Small intestine (tissue), 16 donors: ENCODE measurements at places on chromosomes 2 and 18.
A peak's percentile ranks its signal among the peaks of the same experiment; 100 is the strongest.

- DNase-seq: no peak
Measured at GRCh38 chr2:101185085-101185484, 33.9 kb upstream of the TBC1D8 start.

DNA sequence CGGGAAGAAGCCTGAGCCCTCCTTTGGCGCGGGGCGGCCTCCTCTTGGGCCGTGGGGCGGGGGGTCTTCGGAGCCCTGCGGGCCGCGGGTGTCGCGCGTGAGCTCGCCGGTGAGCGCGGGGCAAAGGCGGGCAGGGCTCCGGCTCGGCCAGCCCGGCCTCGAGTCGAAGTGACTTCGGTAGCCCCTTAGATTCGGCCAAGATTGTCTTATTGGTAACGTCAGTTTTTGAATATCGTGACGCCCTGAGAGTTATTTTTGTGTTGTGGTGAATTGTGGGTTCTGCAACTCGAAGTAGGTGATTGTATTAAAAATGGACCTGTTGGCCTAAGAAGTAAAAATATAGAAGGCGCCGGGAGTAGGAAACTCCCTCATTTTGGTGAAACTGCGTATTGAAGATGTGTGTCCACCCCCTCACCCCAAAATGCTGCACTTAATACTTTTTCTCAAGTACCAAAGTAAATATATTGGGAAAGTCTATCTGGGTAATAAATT, 669 bp downstream of the MARCHF7 start:
- DNase-seq: no peak

DNA sequence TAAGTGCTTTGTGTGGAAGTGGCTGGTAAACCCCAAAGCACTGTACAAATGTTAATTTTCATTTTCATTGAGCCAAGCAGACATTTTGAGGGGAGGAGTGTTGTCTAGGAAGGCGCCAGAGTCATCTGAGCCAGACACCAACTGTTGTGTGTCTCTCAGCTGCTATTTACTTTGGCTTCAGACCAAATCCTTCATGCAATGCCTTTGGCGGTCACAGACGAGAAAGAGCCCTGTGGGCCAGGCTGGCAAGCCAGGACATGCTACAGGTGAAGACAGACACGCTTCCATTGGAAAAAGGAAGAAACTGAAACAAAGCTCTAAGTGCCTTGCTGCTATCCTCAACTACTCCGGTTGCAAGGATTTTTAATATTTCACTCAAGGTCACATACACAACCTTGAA, 115.4 kb upstream of the CDC42EP3 start:
- DNase-seq: peak; percentile 38

GRCh38 chr2:48424866-48425265, 105.1 kb upstream of the STON1 start:
- no peak for DNase-seq

DNA sequence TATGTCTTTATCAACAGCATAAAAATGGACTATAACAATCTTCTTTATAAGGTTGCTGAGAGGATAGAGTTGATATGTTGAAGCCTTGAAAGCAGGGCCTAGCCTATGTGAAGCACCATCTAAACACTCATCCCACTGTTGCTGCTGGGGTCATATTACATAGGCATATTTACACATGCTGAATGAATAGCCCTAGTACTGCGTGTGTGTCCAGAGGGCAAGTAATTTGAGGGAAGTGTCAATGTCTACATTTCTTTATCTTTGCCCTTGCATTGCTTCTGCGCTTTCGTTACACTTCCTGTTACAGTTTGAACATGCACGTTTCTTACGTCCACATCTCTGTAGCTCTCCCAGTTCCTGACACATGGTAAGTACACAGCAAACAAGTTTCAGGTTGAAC, 280.3 kb upstream of the ATP5MC3 start:
- no peak for DNase-seq

DNA sequence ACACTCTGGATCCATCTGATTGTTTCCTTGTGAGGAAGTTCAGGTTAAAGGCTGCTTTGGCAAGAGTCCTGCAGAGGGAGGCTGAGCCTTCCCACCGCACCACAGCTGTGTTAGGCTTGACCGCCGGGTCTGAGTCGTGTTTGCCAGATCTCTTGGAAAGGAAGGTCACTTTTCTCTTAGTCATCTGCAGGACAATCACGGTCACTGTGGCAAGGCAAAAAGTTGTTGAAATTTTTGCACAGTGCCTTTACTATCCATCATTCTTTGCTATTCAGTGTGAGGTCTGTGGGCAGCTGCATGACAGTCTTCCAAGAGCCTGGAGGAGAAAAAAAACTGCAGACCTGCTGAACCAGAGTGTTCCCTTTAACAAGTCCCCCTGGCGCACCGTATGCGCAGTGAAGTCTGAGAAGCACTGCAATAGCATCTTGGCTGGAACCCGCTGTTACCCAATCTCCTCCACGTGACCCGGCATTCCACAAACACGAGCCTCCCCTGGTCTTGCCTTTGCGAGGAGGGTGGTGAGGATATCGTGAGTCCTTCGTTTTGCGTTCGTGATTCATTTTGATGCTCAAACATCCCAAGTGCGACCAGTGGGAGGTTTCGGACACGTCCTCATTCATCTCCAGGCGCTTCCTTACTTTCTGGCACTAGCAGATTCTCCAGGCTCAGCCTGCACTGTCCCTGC, 23.0 kb downstream of the BIN1 start:
- DNase-seq: peak; percentile 37

- peak; percentile 37 for DNase-seq
Measured at GRCh38 chr2:74414881-74415761, 6.3 kb downstream of the C2orf81 start.

DNA sequence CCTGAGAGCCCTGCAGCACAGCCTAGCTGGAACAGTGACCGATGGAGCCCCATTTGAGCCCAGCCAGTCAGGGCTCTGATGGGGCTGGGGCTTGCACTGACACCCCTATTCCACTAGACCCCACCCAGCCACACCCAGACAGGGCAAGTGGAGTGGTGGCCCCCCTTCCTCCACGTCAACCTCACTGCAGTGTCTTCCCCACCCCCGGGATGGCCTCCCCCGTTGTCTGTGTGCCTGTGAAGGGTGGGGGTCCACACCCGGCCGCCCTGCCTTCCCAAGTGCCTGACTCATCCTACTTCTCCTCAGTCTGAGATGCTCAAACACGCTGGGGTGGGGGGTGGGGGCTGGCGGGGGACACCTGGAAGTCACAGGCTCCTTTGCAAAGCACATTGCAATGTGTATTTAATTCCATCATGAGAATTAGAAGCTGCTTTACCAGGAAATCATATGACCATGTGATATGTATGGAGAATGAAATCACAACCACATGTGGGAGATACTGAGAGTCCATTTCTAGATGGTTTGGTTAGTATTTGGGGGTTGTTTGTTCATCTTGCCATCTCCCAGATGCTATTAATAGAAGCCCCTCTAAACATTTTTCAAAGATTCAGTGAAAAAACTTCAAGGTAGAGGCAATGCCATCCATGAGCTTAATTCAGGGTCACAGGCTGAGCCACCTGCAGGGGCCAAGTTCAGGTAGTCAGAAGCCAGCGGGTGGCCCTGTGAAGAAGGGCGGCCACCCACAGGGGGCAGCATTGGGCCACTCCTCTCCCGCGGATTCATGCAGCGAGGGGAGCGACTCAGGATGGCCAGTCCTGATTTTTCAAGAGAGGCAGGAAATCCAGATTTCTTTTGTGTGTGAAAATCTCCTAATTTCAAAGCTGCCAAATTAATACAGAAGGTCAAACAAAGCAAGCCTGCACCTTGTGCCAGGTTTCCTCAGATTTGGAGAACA, 22.7 kb upstream of the GMPPA start:
- peak; percentile 69 for DNase-seq

GRCh38 chr2:203585516-203585915, 50.4 kb upstream of the RAPH1 start:
- DNase-seq: no peak

GRCh38 chr2:160200921-160201320, 849 bp upstream of the ITGB6 start:
- no peak for DNase-seq

- no peak for DNase-seq
Measured at GRCh38 chr18:74996996-74997395, 211.9 kb downstream of the PTGR3 start.

- peak; percentile 34 for DNase-seq
Measured at GRCh38 chr2:85578243-85579180, 1.1 kb downstream of the VAMP8 start.

DNA sequence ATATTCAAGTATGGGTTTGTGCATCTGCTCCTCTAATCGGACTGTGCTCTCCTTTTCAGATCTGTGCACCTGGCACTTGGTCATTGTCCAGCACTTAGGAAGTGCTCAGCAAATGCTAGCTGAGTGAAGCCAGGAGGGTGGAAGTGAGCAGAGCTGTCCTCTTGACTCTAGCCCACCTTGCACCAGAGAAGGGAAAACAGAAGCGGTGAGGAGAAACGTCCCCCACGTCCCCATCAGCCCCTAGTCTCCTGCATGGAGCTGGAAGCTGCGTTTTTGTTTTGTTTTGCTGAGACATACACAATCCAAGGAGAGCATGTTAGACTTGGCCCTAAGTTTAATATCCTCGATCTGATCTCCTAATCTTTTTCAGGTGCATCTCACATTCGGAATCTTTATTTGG, 73.6 kb downstream of the EN1 start:
- peak; percentile 6 for DNase-seq

- DNase-seq: no peak
Measured at GRCh38 chr2:62426154-62426912, 79.7 kb downstream of the TMEM17 start.

DNA sequence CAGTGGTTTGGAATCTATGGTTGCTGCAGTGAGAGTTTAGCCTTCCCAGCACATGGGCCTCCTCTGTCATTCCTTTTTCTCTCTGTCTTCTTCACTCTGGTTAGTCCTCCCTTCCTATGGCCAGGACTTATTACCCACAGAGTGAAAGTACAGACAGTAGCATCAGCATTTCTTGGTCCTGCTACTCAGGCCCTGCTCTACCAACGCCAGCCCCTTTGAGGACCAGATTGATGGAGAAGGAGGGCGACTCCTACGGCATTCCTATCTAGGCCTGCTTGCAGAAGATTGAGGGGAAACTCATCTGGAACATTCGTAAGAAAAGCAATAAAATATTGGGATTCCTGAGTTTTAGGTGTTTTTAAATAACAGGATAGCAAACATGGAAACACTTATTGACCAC, 43.5 kb downstream of the BMP10 start:
- no peak for DNase-seq

DNA sequence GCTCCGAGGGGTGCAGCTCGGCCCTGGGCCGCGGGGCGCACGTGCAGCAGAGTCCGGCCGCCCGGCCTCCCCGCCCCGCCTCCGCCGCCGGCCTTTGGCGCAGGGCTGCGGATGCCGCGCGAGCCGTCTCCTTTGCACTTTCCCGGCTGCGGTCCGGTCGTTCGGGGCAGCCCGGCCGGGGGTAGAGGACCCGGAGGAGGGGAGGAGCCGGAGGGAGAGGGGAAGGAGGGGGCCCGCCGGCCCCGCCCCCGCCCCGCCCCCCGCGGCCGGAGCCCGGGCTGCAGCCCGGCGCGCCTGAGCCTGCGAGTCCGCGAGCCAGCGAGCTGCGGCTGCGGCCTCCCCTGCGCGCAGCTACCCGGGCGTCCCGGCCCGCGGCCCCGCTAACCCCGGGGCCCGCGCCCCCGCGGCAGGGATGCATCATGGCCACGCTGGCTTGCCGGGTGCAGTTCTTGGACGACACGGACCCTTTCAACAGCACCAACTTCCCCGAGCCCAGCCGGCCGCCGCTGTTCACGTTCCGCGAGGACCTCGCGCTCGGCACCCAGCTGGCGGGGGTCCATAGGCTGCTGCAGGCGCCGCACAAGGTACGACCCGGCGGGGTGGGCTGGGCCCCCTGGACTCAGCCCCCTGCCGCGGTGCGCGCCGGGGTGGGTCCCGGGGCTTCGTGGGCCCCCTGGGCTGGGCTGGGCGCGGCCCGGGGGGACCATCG, at the start of gene FHOD3:
Gene FHOD3 (plus strand): TSS at position 297 of the 709 bp plus-strand sequence. CDS start 123 bp downstream, at position 420.
- DNase-seq: peak; percentile 45

GRCh38 chr2:101809698-101810097, 112.2 kb downstream of the MAP4K4 start:
- DNase-seq: no peak

- no peak for DNase-seq
Measured at GRCh38 chr2:221203856-221204255, 368.2 kb downstream of the EPHA4 start.

GRCh38 chr2:38626326-38627035, 23.8 kb upstream of the HNRNPLL start:
- DNase-seq: no peak

GRCh38 chr2:64214281-64215115, 70.3 kb upstream of the PELI1 start:
- DNase-seq: peak; percentile 41

DNA sequence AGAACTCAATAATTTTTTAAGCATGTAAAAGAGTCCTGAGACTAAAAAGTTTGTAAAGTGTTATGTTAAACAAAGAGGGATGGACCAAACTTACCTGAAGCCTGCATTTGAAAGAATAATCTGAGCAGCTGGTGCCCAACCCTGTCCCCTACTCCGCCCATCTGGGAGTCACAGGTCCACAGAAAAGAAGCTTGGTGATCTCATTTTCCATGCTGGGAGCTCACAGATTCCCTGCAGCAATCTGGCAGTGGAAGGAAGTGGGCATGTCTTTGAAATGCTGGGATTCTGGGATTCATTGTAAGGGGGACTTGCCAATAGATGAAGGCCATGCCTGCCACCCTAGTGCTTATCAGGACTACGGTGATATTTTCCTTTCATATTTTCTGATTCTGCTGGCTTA, 17.9 kb downstream of the CDH2 start:
- DNase-seq: peak; percentile 35

DNA sequence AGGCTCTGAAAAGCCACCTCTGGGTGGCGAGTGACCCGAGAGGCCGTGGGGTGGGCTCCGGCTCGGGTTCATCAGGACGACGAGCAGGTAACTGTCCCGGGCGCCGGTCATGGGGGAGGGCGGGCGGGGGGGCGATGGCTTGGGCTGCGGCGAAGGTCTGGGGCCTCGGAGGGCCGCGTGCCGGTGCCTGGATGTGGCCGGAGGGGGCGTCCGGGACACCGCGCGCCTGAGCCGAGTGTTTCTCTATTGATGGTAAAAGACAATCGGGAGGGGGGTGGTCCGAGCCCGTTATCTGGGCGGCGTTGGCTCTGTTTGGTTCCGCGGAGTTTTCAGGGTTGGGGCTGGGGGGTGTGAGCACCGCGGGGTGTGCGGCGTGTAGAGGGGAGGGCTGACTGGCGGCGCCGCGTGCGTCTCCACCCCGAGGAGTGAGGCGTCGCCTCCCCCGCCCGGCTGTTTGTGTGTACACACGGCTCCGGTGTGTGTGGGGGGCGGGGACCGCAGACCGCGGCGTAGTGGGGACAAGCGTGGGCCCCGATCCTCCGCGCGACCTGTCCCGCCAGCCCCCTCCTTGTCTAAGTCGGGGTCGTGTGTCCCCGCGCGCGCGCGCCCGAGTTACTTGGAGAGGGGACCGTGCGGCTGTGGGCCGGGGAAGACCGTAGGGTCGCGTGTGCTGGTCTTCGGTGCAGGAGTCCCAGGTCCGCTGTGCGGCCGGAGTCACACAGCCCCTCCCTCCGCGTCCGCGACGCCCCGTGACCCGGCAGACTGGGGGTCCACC, 1.6 kb downstream of the CTIF start:
- DNase-seq: peak; percentile 57

DNA sequence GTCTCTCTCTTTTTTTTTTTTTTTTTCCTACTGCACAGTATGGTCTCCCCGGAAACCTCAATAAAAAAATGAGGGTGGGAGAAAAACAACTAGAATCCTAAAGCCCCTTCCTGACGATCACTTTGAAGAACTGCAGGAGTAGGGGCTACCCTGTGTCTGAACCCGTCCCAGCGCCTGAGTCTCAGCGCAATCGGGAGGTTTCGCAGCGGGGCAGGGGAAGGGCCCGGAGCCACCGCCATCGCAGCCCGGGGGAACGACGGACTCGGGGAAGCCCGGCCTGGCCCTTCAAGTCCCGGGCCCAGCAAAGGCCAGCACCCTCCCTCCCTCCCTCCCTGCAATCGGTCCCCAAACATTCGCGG, 411 bp downstream of the NARS1 start:
- DNase-seq: no peak

- DNase-seq: no peak
Measured at GRCh38 chr2:51028829-51029228, 3.1 kb downstream of the NRXN1 start.
